Smooth muscle cell of the brain vasculature (primary cell): ENCODE measurements at places on chromosomes 7 and 10.

- no peak for DNase-seq
Measured at GRCh38 chr7:83119494-83119893, 43.2 kb downstream of the PCLO start.

GRCh38 chr7:93944673-93945072 is 23.1 kb downstream of the GNG11 start:
- no peak for DNase-seq

DNA sequence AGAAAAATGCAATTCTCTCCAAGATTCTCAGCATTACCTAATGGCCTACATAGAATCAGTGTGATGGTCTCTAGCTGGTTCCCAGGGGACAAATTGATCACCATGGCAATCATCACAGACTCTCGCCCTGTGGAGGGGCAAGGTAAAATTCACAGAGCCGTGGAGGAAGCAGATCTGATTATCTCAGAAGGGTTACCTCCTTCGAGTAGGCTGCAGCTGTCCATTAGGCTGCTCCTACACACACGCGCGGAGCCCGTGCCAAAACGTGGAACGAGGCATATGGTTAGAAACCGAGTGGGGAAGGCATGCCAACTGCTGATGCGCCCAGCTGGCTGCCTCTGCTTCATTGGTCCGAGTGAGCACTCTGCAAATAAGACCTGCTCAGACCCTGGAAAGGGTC is 52.8 kb upstream of the PTER start:
- DNase-seq: no peak

DNA sequence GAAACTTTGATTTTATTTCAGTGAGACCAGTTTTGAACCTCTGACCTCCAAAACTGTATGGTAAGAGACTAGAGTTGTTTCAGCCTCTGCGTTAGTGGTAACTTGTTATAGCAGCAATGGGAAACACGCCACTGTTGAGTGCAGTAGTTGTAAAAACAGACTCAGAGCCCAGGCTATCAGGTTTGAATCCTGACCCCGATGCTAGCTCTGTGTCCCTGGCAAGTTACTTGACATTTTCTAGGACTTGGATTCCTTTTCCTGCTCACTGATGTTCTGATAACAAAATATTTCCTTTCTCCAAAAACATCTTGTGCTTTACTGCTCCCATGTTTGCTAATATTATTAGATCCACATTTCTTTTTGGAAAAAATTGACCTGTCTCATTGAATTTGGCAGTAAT is 131.0 kb downstream of the PLXDC2 start:
- no peak for DNase-seq

DNA sequence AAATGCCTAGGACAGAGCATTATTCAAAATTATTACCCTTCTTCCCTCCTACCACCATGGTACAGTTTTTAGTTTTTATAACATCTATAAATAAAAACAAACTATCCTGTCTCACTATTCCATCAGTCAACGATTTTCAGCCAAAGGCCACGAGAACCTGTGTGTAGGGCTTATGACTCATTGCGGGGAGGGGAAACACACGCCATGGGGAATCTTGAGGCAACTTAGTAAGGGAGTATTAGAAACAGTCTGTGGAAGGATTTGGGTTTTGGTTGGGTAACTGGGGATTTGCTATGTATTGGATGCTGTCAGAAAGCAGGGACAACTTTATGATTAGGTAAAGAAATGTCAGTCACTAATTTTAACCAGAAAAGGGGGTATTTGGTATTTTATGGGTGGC is 14.7 kb downstream of the GPR141 start:
- no peak for DNase-seq
